ENCODE measurements at places on chromosomes 6 and 20. TPM values are rescaled to one million over a fixed set of nuclear protein-coding genes. Genes with fewer than 3 reads are reported as not detected.

PPIL1 gene
- total RNA-seq = 65.1 TPM

HSPA12B gene
- total RNA-seq = not detected

- DNase-seq = no peak
Measured at GRCh38 chr6:44020148-44020547, 107.1 kb downstream of the MRPL14 start.

DNA sequence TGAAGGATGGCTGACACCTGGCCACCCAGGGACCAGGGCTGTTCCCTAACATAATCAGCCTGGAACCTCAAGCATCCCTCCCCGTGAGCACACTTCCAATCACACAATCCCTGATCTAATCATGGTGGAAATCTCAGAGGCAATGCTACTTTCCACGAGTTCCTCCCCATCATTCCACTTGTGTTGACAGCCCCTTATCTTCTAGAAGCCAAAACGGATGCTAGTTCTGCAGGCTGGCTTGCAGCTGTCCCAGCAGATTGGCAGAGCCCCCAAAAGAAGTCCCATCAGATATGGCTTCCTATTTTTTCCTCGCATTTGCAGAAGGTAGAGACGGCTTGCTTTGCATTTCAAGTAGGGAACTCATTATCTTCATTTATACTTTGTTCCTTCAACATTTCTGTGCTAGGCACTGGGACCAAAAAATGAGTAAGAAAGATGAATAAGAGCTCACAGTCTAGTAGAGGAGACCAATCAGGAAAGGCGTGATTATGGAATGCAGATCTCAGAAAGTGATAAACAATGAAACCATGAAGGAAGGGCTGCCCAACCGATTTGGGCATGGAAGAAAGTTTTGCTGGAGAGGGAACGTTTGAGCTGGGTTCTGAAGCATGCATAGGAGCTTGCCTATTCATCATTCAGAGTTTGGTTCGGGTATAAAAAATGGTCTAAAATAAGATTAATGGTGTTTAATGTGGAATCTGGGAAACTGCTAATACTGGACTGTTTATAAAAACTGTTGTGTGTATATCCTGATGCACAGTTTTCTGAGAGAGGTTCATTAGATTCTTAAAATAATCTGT, 44.6 kb upstream of the TBC1D7 start:
- no peak for DNase-seq

- no peak for DNase-seq
Measured at GRCh38 chr6:167564416-167565250, 239.7 kb downstream of the TTLL2 start.

- DNase-seq = no peak
Measured at GRCh38 chr6:153976921-153977693, 61.9 kb upstream of the OPRM1 start.
